A549 (cell line): ENCODE measurements at places on chromosomes 13 and 19. TPM values are rescaled to one million over a fixed set of nuclear protein-coding genes. Genes with fewer than 3 reads are reported as not detected.

DNA sequence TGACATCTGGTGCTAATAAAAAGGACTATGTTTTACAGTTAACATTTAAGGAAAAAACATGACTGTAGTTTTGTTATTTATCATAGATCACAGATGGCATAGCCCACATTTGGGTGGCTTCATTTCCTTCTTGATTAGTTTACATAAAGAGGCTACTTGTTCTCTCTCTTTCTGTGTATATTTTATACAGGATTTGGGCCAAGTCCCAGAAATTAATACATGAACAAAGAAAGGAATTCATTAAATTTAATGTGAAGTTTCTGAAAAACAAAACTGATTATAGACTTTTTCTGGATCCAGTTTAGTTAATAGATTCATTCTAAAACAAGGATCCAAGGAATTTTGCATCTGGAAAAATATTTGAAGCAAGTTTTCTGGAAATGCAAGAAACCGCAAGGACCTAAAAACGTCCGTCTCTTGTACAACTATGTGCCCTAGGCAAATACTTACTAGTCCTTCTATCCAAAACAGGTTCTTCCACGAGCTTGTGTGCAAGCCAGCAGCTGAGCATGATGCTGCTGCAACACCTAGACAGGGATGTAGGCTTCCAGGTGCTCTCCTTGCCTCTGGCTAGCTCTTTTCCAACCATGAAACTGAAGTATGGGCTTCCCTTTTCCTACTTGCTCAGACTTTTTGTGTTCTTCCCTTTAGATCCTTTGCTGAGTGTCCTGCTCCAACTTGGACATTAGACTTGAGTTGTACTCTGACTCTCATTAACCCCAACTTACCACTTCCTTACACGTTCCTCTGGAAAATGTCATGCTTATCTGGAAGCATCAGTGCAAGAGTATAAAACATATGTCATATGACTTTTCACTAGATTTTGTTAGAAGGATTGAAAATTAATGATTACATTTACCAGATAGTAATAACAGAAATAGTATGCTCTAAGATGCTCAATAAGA, 161.5 kb upstream of the STARD13 start:
- no peak for DNase-seq

GRCh38 chr19:10332158-10332964, 968 bp downstream of the RAVER1 start:
- DNase-seq, result no peak

Gene SERPINE3
- polyA plus RNA-seq, result 0.09 TPM in 1 of 3 replicates, not detected in the others

- DNase-seq, result no peak
Observed at GRCh38 chr13:53341144-53341510, 312.5 kb downstream of the OLFM4 start.

DNA sequence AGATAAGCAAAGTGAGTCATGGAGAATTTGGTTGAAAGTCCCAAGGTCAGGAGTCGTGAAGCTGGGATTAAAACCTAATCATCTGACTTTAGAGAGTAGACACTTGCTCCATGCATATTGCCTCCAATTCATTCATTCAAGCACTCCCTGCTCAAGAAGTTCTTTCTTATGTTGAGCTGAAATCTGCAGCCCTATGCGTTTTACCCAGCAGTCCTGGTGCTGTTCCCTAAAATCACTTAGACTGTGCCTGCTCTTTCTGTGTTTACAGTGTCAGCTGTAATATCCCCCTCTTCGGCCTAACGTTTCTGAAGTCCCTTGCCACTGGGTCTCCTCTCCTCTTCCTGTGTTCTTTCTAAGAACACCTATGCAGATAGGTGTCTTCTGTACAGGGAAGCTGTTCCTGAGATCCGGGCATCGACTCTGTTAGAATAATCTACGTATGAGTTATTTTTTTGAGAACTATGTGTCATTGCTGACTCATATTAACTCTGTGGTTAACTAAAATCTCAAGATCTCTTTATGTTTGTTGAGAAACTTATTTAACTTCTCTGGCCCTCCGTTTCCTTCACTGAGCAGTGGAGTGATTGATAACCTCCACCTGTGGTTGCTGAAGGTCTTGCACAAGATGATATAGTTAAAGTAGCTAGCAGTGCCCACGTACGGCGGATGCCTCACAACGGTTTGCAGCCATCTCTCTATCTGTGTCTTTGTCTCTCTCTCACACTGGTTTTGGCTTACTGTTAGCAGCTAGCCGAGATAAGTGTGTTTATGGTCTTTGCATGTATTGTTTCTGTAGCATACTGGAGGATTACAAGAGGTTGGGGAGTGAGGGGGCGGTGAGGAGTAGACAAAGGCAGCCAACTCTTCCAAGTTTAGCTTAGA, 4.7 kb downstream of the ALOX5AP start:
- peak; percentile 11 for DNase-seq

DNA sequence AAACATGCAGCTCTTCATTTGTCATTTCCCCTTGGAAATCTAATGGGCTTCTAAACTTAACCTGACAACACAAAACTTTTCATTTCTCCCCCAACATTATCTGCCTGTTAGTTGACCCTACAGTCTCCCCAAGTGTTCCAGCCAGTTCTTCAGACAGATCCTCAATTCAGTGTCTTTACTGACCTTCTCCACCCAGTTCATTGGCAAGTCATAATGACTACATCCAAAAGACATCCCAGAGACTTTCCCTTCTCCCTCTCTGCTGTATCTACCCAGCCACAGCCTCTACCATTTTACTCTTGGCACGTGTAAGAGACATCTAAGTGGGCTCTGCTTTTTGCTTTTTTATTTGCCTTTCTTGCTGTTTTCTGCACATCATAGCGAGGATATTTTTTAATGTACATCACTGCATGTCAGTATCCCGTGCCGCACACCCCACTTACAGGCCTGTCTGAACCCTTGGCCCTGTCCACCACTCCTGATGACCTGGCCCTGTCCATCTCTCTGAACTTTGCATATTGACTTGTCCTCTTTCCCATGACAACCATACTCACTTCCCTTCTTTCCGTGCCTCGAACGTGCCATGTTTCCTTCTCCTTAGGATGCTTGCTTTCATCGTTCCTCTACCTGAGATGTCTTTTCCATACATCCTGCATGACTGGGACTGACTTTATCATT, 391.9 kb downstream of the IRS2 start:
- DNase-seq, result no peak

DNA sequence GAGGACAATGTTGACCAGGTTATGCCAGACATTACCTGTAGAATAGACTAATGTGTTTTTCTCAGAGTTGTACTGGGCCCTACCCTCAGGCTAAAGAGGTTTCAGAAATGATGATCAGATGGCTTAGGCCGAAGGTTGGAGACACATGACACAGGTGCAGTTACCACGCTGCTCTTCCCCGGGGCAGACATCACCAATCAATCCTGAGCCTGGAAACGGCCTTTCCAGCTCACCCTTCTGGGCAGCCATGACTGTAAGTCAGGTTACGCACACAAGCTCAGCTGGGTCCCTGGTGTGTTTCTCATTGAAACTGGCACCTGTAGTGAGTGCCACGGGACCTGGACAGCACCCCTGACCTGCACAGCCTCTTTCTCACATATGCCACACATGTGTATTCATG, 299.3 kb downstream of the UQCRFS1 start:
- no peak for DNase-seq

GRCh38 chr19:18059297-18059696, 27.4 kb downstream of the IL12RB1 start:
- no peak for DNase-seq

GRCh38 chr13:94996445-94996844, 284.1 kb upstream of the SOX21 start:
- no peak for DNase-seq

Gene ZNF440
- polyA plus RNA-seq, result 0.03 to 0.04 TPM in 2 of 3 replicates, not detected in the other

GRCh38 chr13:57633141-57633949, 1.8 kb downstream of the PCDH17 start:
- no peak for DNase-seq

DNA sequence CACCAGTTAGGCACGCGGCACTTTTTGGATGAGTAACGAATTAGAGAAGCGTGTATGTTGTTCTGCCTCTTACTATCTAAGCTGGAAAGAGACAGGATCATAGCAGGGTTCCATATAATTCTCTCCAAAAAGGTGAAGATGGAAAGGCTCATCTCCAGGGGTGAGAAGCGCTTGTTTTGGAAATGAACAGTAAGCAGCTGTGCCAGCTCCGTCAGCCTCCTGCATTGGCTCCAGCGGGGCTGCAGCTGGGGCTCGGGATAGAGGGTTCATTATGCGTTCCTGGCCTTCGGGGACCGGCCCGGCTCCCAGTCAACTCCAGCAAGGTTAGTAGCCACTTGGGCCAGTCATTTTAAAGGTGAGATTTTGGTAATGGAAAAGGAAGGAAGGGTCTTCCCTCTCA, 155.5 kb downstream of the COL4A1 start:
- no peak for DNase-seq

Gene S1PR2
- polyA plus RNA-seq, result 0.87 to 0.96 TPM (median 0.93 TPM) in 3 replicates
